ENCODE measurements at places on chromosomes 3 and 15.

DNA sequence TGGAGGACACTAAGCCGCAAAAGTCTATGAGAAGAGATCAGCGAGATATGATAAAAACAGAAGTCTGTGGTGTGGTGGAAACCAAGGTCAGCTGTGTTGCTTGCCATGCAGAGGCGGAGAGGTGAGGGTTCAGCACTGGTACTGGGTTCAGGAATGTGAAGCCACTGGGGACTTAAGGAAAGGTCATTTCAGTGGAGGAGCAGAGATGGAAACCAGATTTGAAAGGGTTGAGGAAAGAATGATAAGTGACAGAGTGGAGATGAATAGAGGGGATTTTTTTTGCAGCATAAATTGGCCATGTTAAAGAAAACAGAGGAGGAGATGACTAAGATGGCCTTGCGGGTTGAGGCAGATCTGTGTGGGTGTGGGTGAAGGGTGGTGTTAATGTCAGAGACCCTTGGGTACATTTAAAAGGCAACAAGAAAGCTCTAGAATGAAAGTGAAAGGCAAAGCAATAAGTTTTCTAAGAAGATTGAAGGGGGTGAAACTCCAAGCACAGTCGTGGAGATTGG, 265.5 kb downstream of the ADAMTSL3 start:
- no peak for DNase-seq

GRCh38 chr15:68152342-68152741, 52.8 kb downstream of the CALML4 start:
- DNase-seq = no peak

- DNase-seq = no peak
These were observed 8.7 kb upstream of the PTX3 start for GRCh38 chr3:157427901-157428300.

- no peak for DNase-seq
These were observed 150.7 kb downstream of the TMCO5A start for GRCh38 chr15:38085114-38085513.

DNA sequence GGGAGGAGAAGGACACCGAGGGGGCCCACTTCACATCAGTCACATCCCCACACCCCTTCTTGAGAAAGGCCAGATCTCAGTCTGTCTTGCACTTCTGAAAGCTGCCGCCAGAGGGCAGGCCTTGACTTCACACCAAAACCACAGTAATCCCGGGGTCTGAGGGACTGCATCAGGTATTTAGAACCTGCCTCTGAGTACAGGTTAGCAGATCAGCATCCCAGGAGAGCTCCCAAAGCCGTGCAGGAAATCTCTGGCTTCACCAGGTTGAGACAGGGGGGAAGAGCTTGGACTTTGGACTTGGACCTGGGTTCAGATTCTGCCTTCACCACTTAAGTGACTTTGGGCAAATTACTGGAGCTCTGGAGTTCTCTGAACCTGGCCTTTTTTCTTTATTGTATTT, 50.3 kb downstream of the LHFPL4 start:
- DNase-seq = peak; percentile 61

- no peak for DNase-seq
These were observed 214.7 kb upstream of the MRPL3 start for GRCh38 chr3:131717493-131717892.

DNA sequence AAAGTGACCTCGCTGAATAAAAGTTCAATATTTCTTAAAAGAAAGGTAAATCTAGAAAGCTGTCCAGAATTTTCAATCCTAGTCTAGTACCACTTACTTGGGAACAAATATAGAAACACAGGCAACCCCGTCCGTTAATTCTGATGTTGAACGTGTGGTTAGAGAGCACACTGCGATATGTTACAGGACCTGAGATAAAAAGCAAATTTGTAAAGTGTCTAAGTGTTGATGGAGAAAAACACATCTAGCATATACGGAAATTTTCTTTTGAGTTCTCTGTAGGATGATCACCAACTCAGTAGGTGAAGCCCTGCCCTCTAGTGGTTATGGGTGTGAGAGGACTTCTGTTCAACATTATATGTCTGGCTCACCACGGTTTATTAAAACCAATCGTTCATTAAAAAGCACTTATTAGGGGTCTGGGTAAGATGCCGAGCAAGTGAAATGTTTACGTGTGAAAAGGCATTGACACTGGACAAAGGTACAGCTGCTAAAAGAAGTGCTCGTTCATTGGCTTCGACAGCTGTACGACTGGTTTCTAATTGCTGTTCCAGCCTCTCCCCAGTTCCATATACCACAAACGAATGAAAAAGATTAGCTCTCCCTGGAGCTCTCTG, 1.0 kb upstream of the ATP2C1 start:
- DNase-seq = peak; percentile 74

GRCh38 chr3:23567917-23568316, 237.8 kb upstream of the UBE2E1 start:
- DNase-seq = peak; percentile 15

- peak; percentile 31 for DNase-seq
These were observed 32.1 kb upstream of the BCL2L10 start for GRCh38 chr15:52144656-52145178.

GRCh38 chr3:58575971-58576652, 1.1 kb downstream of the FAM107A start:
- DNase-seq = no peak

GRCh38 chr3:185052631-185053030, 100.2 kb downstream of the C3orf70 start:
- no peak for DNase-seq

GRCh38 chr3:50347187-50347813, 1.8 kb upstream of the ZMYND10 start:
- DNase-seq = no peak

DNA sequence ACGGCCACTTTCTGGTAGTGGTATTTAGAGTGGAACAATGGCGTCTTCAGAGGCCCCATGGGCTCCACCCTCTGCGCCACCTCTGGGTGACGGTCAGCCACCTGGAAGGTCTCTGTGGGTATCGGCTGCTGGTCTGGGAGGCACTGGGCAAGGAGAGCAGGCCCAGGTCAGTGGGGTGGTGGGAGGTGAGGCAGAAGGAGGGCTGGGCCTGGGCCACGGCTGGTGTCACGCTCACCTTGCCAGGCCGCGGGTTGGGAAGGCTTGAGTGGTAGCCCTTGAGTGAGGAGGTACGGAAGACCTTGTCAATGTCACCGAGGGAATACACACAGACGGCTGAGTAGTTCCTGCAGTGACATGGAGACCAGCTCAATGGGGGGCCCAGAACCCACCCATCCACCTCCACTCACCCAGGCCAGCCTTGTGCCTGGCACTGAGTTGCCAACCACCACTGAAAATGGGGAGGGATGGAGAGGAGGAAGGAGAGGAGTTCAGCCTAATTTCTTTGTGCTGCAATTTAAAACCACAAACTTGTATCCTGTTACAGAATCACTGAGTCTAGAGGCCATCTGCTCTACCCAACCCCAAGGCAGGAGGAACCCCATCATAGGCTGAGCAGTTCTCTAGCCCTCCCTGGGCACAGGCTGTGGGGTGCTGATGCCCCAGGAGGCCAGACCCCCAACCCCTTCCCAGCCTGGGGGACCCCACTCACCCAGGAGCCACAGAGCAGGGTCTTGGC, 19.0 kb downstream of the SEMA7A start:
- DNase-seq = no peak

DNA sequence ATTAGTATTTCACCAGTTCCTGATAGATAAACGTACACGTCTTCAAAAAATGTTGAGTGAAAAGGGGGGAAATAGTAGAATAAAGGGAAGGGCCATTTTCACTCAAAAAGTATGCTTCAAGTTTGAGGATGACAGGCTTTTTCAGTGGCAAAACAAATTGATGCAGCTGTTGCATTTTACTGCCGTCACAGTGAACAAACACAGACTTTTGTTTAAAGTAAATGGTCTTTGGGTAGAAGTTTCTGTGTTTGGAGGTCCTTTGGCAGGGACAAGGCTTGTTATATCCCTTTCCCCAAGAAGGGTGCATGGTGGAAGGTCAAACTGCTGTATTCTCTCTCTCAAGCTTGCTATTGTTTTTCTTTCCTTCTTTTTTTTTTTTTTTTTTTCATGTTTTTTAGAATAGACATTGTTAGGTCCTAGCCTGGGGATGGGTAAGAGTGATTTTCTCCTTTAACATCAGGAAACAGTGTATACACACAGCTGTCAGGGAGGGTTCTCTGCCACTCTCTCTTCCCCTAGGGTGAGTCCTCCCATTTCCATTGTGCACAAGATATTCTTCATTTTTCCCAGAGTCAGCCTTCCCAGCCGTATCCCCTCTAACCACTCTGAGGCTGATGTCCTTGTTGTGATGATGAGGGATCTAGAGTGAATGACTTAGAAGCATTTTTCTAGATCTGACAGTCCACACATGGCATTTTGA, 6.6 kb upstream of the SUCNR1 start:
- no peak for DNase-seq

GRCh38 chr15:90691982-90692773, 25.0 kb upstream of the BLM start:
- DNase-seq = no peak

GRCh38 chr3:46406788-46407611, at the start of the genes CCR5AS and CCRL2:
TSS of gene CCR5AS (minus strand) at chr3:46407066.
TSS of gene CCRL2 (plus strand) at chr3:46407259. CDS start at chr3:46408080, 821 bp downstream.
- DNase-seq = peak; percentile 34

- DNase-seq = no peak
These were observed 19.5 kb downstream of the SMAD6 start for GRCh38 chr15:66721501-66721937.

DNA sequence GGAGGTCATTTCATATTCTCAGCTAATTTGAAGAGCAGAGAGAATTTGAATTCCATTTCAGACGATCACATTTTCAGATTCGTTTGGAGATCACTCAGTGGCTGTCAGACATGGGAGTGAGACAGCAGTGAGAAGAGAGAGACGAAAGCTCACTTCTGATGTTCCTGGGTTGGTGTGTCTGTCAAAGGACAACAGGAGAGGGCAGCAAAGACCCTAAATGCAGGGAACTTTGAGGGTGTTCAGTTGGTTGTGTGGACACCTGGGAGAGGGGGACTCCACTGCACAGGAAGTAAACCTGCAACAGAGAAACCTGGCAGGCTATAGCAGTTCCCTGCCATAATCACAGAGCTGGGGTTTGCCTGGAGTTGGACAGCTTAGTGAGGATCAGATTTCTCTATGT, 675.1 kb downstream of the SQOR start:
- no peak for DNase-seq
